Hematopoietic multipotent progenitor cell treated with erythropoietin and hydrocortisone succinate and interleukin-3 and kit ligand, for 8 days (in vitro differentiated cells): ENCODE measurements at places on chromosomes 2 and 18.

DNA sequence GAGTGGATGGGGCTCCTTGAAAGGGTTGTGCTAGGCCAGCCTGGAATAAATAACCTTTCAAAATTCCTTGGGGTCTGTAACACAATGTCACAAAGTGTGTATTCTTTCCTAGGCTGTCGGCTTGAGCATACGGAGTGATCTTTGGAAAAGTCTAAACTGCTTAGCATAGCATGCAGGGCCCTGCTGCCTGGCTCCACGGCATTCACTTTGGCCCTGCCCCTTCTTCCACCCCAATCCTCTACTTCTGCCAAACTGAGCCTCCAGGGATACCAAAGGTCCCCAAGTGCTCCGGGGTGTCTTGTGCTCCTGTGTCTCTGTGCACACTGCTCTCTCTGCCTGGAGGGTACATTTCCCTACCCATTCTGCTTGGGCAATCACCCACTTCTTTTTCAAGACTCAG lies 196.1 kb downstream of the LTBP1 start:
- no peak for DNase-seq

GRCh38 chr2:26295511-26295910 lies 50.4 kb upstream of the SELENOI start:
- no peak for DNase-seq

DNA sequence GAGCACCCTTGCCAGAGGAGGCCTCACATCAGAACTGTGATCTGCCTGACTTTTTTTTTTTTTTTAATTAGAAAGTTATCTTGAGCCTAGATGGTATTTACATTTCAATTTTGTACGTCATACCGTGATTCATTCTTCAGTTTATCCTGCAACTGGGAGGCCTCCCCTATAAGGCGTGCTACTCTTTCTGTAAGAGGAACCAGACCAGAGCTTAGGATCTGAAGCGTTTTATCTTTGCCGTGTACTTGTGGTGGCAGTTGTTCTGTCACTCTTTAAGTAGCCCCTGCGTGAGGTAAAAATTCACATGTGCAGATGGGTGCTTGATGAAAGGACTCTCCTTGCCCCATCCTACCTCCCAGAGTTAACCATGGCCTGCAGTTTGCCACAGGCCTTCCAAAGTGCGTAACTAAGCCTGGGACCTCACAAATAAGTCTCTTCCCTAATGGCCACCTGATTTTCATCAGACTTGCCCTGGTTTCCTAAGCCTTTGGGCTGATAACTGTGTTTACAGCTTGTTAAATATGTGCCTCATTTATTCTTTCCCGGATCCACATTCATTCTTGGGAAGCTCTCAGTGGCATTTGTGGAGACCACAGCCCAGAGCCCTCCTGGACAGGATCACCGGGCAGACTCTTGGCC lies 96.0 kb downstream of the MTCL1 start:
- no peak for DNase-seq

GRCh38 chr18:59961070-59961469 lies 61.3 kb downstream of the PMAIP1 start:
- peak; percentile 43 for DNase-seq

- no peak for DNase-seq
These were observed 830 bp upstream of the MERTK start for GRCh38 chr2:111897630-111897923.

- peak; percentile 45 for DNase-seq
These were observed 139.4 kb downstream of the AKAIN1 start for GRCh38 chr18:5057386-5058348.

- no peak for DNase-seq
These were observed 124.2 kb downstream of the NEDD4L start for GRCh38 chr18:58168221-58168620.

- DNase-seq = no peak
These were observed 21.0 kb downstream of the MYO1B start for GRCh38 chr2:191266201-191266600.

GRCh38 chr18:58119819-58120218 lies 75.8 kb downstream of the NEDD4L start:
- DNase-seq = no peak

GRCh38 chr2:159561786-159562185 lies 54.6 kb downstream of the BAZ2B start:
- DNase-seq = no peak

DNA sequence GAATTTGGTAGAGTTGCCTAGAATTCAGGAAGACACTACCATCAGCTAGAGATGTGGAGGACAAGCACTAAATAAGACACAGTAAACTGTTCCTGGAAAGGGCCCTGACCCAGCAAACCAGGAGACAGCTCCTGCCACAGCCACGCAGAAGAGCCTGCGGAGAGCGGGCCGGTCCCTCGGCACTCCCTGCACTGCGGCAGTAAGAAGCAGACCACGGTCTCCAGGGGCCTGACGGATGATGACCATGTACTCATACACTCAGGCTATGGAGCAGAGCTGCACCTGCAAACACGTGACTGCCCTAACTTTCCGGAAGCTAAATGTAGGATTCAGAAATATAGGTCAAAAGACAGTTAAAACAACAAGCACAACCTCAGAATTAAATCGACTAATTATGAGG lies 72.9 kb downstream of the ZNF516 start:
- DNase-seq = no peak

GRCh38 chr18:74972354-74972753 lies 236.6 kb downstream of the PTGR3 start:
- DNase-seq = no peak

DNA sequence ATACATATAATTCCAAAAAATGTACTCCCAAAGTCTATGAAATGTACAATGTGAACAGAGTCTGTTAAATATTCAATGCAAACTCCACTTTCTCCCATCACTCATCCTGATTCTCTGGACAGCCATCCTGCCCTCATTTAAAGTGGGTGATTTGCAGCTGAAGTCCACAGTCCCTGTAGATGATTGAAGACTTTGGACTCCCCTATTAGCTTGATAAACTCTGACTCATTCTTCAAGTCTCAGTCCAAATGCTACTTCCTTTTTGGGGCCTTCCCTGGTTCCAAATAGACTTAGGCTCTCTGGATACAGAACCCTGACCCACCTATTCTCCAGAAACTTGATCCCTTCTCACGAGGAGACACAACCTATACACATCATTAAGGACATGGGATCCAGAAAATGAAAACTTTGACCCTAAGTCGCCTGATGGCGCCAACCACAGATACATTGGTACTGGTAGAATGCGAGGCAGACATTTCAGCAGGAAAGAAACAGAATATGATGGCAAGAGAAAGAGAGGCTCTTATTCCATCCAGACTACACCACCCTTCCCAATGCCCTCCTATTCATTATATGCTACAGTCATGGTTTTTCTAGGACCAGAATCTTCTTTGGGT lies 122.7 kb downstream of the VIT start:
- no peak for DNase-seq

DNA sequence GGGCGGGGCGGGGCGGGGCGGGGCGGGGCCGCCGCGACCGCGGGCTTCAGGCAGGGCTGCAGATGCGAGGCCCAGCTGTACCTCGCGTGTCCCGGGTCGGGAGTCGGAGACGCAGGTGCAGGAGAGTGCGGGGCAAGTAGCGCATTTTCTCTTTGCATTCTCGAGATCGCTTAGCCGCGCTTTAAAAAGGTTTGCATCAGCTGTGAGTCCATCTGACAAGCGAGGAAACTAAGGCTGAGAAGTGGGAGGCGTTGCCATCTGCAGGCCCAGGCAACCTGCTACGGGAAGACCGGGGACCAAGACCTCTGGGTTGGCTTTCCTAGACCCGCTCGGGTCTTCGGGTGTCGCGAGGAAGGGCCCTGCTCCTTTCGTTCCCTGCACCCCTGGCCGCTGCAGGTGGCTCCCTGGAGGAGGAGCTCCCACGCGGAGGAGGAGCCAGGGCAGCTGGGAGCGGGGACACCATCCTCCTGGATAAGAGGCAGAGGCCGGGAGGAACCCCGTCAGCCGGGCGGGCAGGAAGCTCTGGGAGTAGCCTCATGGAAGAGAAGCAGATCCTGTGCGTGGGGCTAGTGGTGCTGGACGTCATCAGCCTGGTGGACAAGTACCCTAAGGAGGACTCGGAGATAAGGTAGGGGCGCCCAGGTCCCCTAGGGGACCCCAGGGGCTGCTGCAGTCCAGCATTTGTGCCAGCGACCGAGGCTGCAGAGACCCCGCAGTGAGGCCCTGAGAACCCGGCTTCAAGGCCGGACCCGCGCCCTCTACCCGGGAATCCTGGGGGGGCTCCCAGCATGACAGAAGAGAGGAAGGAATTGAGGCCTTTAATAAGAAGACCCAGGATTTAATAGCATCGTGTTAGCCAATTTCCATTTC lies at the start of gene KHK:
Gene KHK (plus strand): TSS at position 49 of the 870 bp plus-strand sequence. CDS start 488 bp downstream, at position 537.
- no peak for DNase-seq

DNA sequence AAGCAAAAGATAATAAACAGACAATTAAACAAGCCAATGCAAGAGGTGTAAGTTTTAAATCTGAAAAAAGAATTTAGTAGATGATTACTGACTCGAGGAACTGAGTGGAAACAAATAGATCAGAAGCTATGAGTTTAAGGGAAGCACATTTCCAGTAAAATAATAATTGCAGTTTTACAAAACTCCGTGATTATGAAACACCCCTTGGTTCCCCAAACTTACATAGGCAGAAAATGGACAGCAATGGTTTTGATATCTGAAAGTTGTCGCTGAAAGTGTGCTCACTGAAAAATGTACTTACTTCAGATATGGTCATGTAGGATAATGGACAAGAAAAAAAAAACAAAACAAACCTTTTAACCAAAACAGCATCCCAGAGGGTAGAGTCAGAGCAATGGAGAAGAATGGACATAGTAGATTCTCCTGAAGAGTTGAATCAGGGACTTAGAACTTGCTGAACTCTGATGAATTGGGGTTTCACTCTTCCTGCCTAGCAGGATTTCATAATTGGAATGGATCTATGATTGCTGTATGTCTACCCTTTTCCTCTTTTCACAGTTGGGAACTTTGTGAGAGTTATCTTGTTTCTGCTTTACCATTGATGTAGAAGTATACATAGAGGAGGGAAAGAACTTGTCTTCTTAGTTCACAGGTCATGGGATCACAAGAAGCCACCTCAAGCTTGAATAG lies 305.6 kb upstream of the ZEB2 start:
- DNase-seq = no peak

- DNase-seq = no peak
These were observed 178.6 kb downstream of the NEDD4L start for GRCh38 chr18:58222432-58223125.

GRCh38 chr2:47249157-47249900 lies 94.2 kb upstream of the STPG4 start:
- no peak for DNase-seq

DNA sequence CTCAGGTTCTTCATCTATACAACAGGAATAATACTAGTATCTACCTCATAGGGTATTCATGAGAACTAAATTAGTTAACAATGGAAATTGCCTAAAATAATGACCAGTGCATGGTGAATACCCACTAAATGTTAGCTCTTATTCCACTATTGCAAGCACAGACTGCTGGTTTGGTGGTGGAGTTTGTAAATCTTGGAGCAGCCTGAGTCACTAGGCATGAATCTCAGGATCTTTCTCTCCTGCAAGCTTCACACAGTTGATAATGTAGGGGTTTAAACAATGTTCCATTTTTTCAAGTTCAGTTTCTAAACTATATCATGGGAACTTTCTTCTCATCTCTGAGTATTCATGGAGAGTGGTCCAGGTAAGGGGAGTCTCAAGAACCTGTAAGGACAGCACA lies 84.0 kb downstream of the OSR1 start:
- DNase-seq = no peak

DNA sequence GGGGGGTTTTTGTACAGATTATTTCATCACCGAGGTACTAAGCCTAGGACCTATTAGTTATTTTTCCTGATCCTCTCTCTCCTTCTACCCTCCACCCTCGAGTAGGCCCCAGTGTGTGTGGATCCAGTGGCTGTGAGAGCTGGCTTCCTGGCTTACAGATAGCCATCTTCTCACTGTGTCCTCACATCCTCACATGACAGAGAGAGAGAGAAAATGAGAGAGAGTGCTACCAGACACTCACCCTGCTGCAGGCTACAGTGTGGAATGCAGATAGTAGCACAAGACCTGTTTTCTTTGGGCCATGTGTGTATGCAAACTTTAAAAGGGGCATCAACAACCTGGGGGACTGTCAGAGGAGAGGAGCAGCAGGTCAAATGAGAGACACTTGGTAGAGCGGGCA lies 9.5 kb downstream of the KCNK3 start:
- no peak for DNase-seq

GRCh38 chr2:163554864-163555263 lies 180.9 kb downstream of the FIGN start:
- DNase-seq = no peak

GRCh38 chr18:25061395-25061794 lies 290.6 kb downstream of the ZNF521 start:
- DNase-seq = no peak

DNA sequence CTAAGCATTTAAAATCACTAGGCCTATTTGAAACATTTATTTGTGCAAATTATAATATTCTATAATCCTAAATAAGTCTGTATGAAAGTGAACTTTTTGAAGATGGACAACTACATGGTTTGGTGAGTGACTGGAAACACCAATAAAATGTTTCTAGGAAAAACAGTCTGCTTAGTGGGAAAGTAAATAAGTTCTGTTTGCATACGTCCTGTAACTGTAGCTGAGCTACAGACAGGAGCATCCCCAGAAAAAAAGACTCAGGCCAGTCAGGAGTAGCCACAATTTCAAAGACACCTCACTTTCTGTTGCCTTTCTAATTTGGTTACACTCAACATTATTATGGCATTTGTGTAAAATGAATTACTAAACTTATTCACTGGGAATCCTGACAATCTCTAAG lies 28.4 kb upstream of the KCNJ3 start:
- DNase-seq = no peak

DNA sequence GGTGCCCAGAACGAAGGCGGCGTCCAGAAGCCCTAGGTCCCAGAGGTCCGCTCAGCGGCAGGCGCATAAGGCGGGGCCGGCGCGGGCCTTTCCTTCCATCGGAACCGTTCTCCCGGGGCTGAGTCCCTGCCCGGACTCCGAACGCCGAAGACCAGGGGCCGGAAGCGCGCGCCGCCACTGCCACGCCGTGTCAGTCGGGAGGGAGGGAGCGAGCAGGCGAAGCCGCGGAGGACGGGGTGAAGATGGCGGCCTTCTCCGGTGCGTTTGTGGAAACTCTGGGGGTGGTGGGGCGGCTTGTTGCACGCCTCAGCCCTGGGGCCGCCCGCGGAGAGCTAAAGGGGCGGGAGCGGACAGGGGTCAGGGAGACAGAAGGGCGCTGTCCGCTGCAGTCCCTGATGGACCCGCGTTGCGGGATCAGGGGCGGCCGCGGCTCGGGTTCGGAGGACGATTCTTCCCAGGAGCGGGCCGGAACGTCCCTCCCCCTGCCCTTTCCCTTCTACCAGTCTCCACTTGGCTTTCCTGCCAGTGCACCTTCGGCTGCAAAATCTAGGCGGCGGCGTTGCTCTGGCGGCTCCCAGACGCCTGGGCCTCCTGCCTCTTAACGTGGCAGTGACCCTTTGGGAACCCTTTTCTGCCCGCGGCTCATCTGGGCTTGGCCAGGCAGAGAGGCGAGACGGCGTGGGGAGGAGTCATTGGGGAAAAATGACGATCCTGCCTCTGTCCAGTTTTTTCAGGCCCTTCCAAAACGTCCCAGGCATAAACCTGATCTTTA lies at the start of gene DDX1:
Gene DDX1 (plus strand): TSS at position 177 of the 772 bp plus-strand sequence. CDS start 66 bp downstream, at position 243.
- DNase-seq = peak; percentile 88

GRCh38 chr2:143475041-143475776 lies 346.0 kb downstream of the ARHGAP15 start:
- no peak for DNase-seq

GRCh38 chr2:106859498-106859897 lies 26.5 kb downstream of the ST6GAL2 start:
- no peak for DNase-seq
